ENCODE measurements at places on chromosomes 5 and 9.

GRCh38 chr5:66788556-66788955 lies 192.4 kb downstream of the MAST4 start:
- no peak for DNase-seq

DNA sequence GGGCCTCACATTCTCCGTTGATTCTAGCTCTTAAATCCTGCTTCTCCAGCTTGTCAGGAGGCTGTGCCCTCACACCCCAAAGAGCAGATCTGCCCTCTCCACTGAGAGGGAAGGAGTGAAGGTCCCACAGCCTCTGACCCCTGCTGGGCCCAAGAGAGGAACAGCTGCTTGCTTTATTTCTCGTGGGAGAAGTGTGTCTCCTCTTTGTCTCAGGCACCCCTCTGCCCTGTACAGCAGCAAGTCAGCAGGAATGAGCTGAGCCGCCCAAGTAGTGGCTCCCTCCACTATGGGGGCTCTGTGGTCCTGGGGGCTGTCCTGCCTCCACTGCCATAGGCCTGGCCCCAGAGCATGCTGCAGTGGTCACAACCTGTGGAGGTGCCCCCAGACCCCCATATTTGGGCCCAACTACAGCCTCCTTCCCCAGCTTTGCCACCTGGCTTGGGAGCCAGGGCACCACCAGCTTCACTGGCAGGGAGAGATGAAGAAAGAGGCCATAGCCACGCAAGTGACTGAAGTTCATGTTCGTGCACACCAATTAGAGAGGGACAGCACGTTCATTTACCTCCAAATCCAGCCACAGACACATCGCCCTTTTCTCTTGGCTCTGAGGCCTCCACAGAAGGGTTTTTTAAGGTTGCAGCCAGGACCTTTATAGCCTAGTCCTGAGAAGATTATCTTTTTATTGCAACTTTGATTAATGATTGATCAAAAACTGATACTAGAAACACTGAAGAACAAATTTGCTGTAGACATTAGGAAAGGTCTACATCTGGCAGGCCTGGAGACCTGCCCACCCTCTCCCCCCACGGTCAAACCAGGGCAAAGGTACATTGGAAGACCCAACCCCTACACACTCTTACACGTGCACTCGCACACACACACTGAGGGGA lies 27.5 kb downstream of the IRF1 start:
- DNase-seq = no peak

DNA sequence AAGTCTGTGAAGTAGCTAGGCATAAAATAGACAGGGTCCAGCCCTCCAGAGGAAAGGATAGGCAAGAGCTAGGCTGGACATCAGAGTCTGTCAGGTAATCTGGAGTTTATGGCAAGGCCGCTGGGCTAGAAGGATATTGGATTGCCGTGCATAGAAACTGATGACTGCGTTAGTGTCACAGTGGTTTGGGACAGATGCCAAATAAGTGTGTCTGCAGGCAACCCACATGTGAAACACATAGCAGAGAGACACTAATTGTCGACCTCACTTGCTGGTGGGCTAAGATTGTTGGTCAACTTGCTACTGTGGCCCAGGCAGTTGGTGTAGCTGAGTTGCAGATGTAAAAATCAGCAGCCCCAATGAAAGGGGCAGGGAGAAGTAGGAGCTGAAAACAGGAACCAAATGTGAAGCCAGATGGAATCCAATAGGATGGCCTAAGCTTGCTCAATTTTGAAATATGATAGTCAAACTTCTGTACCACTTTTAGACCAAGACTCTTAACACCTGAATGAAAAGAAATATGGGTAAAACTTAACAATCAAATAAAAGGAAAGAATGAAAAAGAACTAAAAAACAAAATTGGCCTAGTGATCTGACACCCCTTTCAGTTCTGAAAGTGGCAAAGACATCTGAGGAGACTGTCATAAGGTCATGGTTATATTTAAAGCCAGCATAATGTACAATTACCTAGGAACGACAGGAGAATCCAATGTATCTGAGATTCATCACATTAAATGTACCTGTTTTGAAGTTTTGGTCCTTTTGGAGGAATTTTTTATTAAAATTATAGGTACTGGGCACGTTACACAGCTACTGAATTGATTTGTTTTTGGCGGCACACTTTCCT lies 243.3 kb upstream of the ACTBL2 start:
- no peak for DNase-seq

GRCh38 chr5:124410539-124411488 lies 335.6 kb downstream of the ZNF608 start:
- peak; percentile 26 for DNase-seq

GRCh38 chr9:3008091-3008490 lies 164.2 kb upstream of the PUM3 start:
- DNase-seq = no peak

DNA sequence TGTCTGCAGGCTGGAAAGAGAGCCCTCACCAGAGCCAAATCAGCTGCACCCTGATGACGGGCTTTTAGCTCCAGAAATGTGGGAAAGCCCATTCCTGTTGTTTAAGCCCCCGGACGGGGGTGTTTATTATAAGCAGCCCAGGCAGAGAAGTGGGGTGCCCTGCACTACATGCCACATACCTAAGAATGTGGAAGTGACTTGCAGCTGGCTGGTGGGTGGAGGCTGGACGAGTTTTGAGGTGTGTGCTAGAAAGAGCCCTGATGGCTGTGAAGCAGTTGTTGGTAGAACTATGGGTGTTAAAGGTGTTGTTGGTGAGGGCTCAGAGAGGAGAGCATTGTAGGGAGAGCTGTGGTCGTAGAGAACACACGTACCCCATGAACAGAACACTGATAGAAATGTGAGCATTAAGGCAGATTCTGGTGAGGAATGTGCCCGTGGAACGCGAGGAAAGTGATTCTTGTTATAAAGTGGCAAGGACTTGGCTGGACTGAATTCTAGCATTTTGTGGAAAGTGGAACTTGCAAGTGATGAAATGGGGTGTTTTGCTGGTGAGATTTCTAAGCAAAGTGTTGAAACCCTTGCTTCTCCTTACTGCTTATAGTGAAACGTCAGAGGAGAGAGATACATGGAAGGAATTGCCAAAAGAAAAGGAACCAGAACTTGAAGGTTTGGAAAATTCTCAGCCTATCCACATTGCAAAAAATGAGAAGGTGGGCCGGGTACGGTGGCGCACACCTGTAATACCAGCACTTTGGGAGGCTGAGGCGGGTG lies 38.9 kb downstream of the AHRR start:
- DNase-seq = no peak

DNA sequence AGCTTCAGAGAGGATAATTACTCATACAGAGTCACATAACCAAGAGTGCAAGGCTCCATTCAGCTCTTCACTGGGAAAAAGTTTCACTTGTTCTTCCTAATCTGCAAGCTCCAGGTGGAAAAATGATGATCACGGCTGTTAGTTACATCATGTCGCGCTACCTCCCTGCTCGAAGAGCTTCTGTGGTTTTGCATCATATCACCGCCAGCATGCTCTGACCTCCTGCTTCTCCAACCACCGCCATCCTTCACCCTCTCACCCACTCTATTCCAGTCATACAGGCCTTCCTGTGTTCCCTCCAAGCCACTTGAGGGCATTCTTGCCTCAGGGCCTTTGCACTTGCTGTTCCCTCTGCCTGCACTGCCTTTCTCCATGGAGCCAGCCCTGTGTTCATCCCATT lies 47.1 kb downstream of the COL27A1 start:
- DNase-seq = no peak

GRCh38 chr5:77607324-77607723 lies 31.2 kb downstream of the OTP start:
- DNase-seq = no peak

DNA sequence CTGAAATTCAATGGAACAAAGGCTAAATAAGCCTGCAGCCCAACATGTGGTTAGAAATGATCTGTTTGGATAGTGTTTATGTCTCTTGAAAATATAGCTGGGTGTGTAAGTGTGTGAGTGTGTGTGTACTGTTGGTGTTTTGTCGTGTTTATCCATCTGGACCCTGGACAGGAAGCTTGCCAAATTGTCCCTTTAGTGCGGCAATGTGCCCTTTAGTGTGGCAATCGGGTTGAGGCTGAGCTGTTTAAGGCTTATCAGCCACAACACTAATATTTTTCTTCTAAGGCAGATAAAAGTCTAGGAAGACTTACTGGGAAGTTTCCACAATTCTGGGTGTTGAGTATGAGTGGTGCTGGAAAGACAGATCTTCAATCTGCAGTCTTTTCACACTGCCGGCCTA lies 180.2 kb downstream of the YTHDC2 start:
- peak; percentile 81 for DNase-seq

- DNase-seq = peak; percentile 6
Observed at GRCh38 chr5:161548487-161549094, 2.1 kb upstream of the GABRB2 start.
